ENCODE measurements at places on chromosomes 2 and 18.

- no peak for DNase-seq
Observed at GRCh38 chr2:99682275-99683060, 192.7 kb upstream of the REV1 start.

DNA sequence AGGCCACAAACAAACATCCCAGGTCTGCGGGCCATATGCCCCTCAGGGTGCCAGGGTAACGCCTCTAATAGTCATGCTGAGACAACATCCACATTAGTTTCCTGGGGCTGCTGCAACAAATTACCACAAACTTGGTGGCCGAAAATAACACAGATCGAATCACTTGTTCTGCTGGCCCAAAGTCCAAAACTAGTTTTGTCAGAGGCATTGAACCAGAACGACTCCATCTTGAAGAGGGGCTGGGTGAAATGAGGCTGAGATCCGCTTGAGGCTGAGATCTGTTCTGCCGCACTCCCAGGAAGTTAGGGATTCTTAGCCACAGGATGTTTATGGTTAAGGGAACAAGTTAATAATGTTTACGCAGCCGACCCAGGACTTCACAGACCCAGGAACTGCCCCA, 66.7 kb downstream of the COPS8 start:
- no peak for DNase-seq

GRCh38 chr2:218301176-218301819, 9.0 kb upstream of the TMBIM1 start:
- DNase-seq: peak; percentile 94

DNA sequence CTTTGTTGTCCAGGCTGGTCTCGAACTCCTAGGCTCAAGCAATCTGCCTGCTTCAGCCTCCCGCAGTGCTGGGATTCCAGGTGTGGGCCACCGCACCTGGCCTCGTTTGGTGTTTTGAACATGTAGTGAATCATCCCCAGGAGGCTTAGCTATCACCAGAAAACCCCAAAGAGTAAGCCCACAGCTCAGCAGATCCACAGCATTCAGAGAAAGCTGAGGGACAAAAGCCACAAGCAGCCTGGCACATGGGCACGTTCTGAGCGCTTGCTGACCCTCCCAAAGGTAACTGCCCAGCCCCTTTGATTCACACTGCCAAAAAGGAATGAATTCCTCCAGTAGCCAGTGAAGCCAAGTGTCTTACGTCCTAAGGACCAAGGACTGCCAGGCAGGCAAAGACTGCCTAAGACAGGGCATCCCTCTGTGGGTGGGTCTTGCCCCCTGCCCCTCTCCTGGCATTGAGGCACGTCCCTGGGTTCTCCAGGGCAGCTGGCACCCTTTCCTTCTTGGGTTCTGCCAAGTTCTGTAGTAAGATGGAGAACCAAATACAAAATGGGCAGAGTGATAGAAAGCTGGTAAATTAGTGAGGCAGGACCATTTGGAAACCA, 31.7 kb downstream of the MBP start:
- no peak for DNase-seq
